EL (cell line): ENCODE measurements at places on chromosomes 16 and 17.

DNA sequence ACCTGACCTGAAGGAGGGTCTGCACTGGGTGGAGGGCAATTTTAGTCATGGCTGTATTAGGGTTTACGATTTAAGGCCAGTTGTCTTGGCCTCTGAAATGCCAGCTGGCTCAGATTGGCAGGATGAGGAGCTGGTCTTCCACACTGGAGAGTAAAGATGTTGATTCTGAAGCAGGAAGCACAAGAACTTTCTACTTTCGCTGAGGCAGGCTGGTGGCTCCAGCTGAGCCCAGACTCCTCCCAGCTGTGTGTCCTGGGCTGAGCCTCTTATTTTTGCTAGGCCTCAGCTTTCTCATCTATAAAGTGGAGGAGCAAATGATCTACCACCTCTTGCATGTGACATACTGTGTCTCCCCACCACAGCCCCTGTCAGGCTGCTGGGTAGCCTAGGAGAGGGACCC, 74.4 kb downstream of the MRM1 start:
- DNase-seq = no peak

DNA sequence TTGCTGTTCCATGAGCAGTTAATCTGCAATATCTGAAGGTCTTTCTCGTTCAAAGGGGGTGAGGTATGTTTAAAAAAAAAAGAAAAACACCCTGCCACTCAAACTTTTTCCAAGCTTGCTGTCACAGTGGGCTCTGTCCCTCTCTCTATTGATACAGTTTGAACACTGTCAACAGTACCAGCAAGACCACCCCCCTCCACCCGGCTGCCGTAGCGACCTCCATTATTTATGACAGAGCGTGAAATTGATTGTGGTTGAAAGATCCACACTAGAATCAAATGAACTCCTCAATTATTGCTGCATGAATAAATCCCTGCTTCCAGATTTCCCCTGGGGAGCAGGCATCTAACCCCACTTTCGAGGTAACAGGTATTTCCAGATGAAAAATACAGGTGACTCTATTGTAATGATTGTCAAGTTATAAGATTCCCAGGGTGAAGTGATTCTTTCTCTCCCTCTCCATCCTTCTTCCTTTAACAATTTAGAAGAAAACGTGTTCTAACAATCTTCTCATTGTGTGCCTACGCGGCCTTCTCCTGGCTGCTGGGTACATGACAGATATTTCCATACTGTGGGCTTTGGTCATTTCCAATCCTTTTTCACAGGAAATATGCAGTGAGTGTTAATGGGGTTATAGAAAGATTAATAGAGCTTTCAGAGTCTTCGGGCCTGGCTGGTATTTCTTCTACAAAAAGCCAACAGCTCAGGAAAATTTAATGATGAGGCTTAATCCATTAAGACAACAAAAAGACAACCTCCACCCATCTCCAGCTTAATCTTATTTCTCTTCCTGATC, 135.7 kb upstream of the C16orf82 start:
- DNase-seq = no peak

GRCh38 chr17:29533976-29534375, 32.9 kb downstream of the ABHD15 start:
- DNase-seq = no peak

- no peak for DNase-seq
Measured at GRCh38 chr17:79524213-79525187, 86.4 kb downstream of the RBFOX3 start.

DNA sequence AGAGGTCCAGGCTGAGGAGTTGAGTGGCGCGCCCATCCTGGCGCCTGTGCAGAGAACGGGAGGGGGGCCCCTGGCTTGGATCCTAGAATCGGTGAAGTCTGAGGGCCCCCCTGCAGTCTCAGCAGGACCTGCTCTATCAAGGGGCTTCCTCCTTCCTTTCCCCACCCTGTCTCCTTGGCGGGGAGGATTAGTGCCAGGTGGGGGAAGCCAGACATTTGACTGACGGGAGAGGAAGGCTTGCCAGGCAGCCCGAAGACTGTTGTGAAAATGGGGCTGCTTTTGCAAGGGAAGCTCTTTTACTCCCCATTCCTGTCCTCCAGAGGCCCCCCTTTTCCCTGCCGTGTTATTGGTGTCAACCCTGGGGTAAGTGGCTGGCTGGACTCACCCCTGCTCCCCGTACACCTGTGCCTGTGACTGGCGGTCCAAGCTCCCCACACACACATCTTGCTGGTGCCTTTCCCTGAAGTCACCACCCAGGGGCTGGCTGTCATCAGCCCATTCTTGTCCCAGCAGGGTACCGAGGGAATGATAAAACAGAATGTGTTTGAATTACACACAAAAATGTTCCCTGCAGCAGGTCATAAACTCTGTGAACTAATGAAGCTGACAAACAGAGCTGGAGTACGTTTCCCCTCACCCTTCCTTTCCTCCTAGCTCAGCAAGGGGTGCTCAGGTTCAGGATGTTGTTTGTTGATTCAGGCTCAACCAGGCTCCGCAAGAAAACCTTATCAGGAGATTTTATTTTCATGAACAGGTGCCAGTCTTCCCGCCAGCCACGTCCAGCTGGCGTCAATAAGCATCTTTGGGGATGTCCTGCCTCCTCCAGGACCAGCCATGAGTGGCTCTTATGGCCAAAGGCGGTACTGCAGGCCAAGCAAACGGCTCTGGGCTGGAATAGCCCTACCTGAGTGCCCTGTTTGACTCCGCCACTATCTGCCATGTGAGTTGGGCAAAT, 4.4 kb upstream of the ARMC7 start:
- peak; percentile 36 for DNase-seq

GRCh38 chr17:17729620-17730249, 48.5 kb downstream of the RAI1 start:
- DNase-seq = no peak

- DNase-seq = peak; percentile 48
Measured at GRCh38 chr16:53503991-53504663, 1.1 kb upstream of the AKTIP start.

- DNase-seq = peak; percentile 50
Measured at GRCh38 chr17:70622368-70623260, 453.3 kb downstream of the KCNJ2 start.

GRCh38 chr17:12222392-12222791, 201.7 kb downstream of the MAP2K4 start:
- DNase-seq = no peak

- no peak for DNase-seq
Measured at GRCh38 chr17:77708936-77709335, 249.6 kb upstream of the TNRC6C start.

DNA sequence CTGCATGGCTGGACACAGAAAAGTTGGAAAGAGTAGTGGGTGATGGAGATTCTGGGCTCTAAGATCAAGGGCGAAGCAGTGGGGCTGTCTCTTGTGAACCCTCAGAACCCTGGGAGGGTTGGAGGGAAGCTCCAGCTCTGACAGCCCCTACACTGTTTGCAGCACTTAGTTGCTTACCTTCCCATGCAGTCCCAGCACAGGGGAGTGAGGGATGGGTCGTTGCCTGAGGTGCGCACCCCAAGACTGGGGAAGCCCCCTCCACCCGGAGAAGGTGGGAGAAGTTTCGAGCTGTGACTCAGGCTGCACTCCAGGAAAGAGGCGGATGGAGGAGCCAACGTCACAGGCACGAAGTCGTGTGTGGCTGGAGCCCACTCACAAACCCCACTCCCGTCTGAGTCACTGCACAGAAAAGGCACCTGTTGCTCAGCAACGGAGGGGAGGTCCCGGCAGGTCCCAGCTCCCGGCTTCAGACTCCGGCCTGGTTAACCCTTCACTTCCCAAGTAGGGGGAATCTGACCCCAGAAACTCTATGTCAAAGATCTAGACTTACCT, 60.1 kb downstream of the AIPL1 start:
- DNase-seq = peak; percentile 74

DNA sequence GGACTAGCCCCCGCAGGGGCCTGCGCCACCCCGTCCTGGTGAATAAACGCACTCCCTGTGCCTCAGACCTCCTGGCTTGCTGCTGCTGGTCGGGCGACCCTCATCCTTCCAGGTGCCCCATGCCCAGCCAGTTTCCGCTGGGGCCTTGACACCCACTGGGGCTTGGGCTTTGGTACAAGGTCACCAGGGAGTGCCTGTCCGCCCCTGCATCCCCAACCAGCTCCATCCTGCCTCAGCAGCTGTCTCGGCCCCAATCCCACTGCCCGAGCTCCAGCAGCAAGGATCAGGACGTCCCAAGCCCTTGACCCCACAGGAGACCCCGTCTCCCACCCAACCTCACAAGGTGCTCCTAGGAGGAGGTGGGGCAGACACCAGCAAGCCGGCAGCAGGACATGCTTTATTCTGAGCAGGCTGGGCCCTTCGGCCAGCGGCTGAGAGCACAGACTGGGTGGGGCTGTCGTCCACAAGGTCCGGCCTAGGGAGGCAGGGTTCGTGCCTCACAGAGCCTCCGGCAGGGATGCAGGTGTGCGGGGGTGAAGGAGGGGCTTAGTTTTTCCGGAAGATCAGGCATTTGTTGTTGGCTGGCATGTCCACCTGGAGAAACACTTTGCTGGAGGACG, 1.9 kb downstream of the METTL26 start:
- DNase-seq = no peak

DNA sequence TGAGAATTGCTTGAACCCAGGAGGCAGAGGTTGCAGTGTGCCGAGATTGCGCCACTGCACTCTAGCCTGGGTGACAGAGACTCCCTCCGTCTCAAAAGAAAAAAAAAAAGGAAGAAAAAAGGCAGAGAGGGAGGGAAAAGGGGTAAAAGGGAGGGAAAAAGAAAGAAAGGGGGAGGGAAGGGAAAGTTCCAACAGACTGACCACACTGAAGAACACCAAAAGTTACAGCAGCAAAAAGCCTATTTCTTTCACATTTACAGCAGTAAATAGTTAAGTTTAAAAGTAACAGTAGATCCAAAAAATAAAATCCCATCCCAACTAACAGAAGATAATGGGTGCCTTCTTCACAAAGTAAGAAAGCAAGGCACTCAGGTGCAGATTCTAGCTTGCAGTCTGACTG, 36.9 kb upstream of the C17orf78 start:
- DNase-seq = no peak

GRCh38 chr16:3460121-3460520, 16.6 kb downstream of the NAA60 start:
- no peak for DNase-seq

DNA sequence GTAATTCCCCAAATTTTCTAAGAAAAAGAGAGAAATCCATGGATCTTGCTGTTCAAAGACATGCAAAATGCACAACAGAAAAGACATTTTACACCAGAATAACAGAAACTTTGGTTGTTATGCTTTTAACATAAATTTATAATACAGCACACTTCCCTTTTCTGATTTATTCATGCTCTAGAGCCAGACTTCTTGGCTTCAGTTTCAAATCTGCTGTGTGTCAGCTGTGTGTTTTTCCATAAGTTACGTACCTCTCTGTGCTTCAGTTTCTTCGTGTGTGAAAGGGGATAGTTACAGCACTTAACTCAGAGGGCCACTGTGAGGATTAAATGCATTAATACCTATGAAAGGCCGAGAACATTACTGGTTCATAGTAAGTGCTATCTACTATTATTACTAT, 6.8 kb upstream of the CCL3L1 start:
- no peak for DNase-seq

DNA sequence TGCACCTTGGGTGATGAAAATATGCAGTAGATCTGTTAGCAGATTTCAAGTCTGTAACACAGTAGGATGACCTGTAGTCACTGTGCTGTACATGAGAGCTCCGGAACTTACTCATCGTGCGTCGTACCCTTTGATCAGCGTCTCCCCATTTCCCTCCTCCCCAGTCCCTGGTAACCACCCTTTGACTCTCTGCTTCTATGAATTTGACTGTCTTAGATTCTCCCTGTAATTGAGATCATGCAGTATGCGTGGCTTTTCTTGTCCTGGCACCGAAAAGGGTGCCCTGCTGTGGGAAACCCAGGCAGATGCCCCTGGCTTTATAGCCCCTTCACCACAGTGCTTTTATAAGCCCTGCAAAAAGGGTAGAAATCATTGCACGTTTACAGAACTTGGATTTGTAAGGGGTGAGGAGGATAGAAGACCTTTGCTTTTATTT, 20.5 kb downstream of the CLEC16A start:
- DNase-seq = no peak

GRCh38 chr16:82062645-82063058, 27.6 kb downstream of the HSD17B2 start:
- peak; percentile 6 for DNase-seq

DNA sequence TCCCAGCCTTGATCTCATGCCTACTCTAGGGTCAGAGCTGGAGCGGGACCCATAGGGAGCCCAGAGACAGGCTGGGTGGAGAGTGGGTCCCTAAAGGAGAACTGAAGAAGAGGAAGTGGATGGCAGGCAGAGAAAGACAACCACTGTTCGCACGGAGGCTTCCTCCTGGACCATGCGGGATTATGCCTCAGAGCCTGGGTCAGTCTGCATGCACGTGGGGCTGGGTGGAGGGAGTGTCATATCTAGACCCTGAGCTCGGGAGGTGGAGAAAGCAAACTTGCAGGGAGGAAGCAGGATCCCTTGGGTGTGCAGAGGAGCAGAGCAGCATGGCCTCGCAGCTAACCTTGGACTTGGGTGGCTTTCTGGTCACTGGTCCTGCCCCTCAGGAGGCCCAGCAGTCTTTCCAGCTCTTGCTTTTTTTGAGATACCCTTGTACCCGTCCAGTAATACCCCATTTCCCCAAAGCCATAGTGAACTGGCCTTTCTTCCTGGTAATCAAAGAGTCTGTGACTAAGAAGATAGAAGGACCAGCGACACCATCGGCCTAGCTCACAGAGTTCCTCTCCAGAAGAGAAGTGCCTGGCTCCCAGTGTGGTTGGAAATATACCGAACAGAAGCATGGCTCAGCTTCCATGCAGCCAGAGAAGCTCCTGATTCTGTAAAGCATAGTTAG, 344.2 kb downstream of the CPPED1 start:
- no peak for DNase-seq

DNA sequence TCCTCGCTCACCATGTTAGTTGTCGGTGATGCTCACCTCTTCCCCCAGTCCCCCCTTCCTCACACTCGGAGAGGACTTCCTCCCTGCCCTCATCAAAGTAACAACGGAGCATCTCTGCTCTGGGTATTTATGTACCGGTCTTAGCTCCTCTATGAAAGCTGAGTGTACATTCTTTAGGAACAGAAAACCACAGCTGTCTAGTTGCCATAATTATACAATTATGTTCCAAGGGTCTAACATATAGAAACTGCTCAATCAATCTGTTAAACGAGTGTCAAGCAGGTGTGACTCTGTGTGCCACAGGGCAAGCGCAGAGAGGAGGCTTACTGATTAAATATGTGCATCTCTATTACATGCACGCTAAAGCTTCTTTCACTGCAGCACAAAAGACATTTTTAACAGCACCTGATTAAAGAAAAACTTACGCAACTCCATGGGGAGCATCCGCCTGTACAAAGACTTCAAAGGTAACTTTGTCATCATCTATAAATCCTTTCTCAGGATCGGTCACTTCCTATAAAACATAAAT, 37.8 kb downstream of the LITAFD start:
- no peak for DNase-seq
